Activated CD4-positive, CD25-positive, alpha-beta regulatory T cell treated with anti-CD3 and anti-CD28 coated beads, Interleukin-2, amount 50 U/mL, for 72 hours (primary cell): ENCODE measurements at places on chromosomes 4 and X.

DNA sequence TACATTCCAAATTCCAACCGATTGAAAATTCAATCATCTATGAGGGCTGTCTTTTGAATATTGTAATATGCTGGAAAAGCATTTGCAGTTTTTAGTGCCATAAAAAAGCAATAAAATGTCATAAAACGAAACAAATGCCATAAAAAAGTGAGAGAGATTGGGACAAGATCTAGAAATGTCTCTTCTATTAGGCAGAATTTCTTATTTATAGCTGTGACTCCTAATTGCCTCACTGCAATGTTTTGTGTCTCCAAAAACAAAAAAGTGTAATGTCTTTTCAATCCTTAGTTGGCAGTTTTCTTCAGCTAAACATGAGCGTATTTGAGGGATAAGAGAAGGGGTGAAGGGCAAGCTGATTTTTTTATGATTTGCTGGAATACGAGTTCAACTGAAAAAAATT is 153.9 kb downstream of the NAF1 start:
- DNase-seq = no peak

- DNase-seq = no peak
Observed at GRCh38 chr4:173443121-173443520, 44.2 kb upstream of the SCRG1 start.

- DNase-seq = no peak
Observed at GRCh38 chr4:3115637-3116270, 41.3 kb downstream of the HTT start.

- no peak for DNase-seq
Observed at GRCh38 chr4:107034091-107034995, 1.8 kb downstream of the DKK2 start.

- DNase-seq = no peak
Observed at GRCh38 chr4:136484996-136485395, 1047.3 kb downstream of the PCDH18 start.

DNA sequence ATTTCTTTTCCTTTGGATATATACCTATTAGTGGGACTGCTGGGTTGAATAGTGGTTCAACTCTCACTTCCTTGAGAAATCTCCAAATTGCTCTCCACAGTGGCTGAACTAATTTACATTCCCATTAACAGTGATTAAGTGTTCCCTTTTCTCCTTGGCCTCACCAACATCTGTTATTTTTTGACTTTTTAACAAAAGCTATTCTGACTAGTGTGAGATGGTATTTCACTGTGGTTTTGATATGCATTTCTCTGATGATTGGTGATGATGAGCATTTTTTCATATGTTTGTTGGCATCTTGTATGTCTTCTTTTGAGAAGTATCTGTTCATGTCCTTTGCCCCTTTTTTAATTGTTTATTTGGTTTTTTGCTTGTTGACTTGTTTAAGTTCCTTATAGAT is 413.0 kb downstream of the MAPK10 start:
- no peak for DNase-seq

DNA sequence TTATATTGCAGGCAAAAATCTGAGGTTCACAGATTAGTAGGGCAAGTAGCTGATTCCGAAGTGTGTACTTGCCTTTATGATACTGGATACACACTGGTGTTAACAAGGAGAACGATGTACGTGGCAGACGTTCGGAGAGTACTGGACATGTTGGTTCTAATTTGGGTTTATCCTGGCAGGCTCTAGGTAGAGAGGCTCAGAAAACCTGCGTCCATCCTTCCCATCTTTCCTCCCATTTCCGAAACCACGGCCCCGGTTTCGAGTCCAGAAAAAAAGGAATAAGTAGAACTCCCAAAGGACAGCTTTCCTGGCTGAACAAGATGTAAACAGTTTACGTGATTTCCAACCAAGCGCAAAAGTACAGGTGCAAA is 351 bp upstream of the SLC30A9 start:
- no peak for DNase-seq

GRCh38 chr4:84483688-84484087 is 15.4 kb downstream of the NKX6-1 start:
- no peak for DNase-seq

GRCh38 chrX:57918750-57919436 is 8.6 kb upstream of the ZXDA start:
- DNase-seq = peak; percentile 35

DNA sequence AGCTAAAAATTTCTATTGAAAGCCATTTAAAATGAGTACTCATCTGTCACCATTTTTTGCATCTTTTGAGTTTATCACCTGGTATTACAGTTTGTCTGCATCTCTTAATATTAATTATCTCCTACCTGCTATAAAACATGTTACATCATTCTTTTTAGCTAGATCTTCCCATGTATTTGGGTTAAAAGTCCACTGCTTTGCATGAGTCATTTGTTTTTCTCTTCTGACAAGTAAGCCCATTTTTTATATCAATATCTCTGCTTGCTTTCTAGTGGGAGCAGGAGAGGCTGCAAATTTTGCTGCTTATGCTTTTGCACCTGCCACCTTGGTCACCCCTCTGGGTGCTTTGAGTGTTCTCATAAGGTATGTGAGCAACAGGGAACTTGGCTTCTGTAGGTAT is 16.1 kb downstream of the NIPAL1 start:
- no peak for DNase-seq

- no peak for DNase-seq
Observed at GRCh38 chr4:1090465-1091440, 22.6 kb downstream of the RNF212 start.

GRCh38 chr4:95640311-95640710 is 91.5 kb upstream of the UNC5C start:
- DNase-seq = no peak

GRCh38 chrX:71178908-71179307 is 34.3 kb downstream of the NLGN3 start:
- peak; percentile 48 for DNase-seq

DNA sequence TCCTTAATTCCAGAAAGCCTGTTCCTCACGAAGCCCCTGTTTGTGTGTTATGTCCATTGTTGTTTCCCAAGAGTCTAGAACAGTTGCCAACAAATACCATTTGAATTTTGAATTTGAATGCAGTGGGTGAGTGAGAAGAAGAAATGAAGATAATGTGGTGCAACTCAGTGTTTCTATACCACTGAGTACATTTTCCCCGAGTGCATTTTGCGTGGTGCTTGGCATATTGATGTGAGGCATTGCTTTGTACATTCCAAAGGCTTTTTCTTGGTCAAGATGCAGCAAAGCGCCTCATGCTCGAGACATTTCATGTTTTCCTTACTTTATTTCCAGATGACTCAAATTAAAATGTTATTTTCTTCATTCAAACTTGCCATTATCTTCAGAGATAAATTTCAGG is 253.1 kb upstream of the RPS6KA3 start:
- no peak for DNase-seq

- no peak for DNase-seq
Observed at GRCh38 chrX:147800663-147801062, 111.1 kb upstream of the FMR1 start.

DNA sequence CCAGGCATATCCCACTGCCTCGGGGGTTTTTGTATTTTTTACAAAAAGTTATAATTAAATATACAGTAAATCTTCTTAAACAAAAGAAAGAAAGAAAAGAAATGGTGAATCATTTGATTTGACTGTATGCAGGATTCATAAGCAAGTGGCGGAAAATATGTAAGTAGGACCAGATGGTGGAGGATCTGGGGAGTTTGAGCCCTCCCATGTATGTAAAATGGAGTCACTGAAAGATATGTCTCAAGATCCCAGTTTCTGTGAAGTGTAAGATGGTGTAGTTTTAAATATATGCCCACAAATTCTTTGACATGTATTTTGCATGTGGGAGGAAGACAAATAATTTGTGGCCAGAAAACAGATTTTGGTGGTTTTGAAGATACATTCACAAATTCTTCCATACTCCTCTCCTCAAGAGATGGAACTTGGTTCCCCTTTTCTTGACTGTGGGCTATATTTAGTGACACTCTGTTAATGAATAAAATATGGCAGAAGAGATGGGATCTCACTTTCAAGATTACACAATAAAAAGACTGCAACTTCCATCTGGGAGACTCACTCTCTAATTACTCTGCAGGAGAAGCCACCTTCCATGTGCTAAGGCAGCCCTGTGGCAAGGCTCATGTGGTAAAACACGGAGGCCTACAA is 133.6 kb upstream of the S100G start:
- no peak for DNase-seq

DNA sequence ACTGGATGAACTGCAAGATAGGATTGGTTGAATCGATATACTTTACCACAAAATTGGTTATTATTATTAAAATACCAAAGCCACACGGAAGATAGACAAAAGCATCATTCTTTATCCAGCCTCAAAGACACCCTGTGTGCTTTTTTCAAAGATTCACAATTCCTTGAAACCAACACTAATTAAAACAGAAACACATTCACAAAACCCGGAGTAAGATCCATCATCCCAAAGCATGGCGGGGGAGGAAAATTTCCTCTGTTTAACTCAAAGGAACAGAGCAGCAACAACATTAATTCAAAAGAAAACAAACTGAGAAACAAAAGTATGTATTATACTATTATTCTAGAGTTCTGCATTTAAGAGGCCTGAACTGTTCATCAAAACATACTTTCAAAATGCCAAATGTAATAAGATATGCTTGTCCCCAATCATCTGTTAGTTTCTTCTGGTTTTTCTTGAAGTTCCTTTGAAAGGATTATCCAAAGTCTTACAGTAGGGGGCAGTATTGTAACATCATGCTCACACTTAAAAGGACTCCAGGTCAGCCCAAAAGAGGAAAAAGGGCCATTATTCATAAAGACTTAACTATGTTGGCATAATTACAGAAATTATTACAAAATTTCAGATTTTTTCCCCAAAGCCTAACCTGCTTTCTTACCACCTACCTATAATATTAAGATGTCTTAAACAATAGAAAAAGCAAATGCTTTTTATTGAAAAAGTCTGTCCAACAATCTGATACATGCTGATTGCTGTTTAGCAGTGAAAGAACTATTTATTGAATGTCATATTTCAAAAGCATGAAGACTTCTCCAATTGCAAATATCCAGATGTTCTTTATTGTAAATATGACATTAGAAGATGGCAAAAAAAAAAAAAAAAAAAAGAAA is 168.7 kb downstream of the SCFD2 start:
- DNase-seq = no peak

DNA sequence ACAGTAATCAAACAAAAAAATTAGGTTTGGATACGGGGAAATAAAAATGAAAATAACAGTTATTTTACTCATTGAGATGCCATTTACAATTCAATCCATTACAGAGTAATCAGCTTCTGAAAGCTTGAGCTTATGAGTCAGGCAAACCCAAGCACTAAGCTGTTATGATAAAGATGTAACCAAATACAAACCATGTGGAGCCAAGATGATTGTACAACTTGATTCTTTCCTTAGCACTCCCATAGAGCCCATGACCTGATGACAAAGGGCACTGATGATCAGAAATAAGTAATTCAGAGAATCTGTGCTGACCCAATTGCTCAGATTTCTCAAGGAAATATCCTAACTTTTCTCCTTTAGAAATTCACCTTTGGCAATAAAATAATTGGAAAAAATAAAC is 40.5 kb upstream of the PRKG2 start:
- DNase-seq = no peak
